ENCODE measurements at places on chromosomes 2 and 18.

DNA sequence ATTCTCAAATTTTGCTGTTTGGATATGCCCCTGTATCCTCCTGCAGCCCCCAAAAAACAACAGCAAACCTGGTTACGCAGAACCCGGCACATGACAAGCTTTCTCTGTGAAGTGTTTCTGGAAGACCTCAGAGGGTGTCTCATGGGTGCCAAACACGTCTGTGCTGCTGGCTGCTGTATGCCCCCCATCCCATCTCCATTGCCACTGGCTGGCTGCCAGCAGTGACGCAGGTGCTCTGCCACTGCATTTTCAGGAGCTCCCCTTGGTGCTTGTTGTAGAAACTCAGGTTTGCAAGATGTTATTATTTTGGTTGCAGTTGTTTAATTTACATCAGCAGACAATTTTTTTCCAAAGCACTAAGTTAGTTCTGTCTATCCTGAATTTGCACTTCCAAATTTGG, 166.4 kb upstream of the FANCL start:
- DNase-seq: no peak

DNA sequence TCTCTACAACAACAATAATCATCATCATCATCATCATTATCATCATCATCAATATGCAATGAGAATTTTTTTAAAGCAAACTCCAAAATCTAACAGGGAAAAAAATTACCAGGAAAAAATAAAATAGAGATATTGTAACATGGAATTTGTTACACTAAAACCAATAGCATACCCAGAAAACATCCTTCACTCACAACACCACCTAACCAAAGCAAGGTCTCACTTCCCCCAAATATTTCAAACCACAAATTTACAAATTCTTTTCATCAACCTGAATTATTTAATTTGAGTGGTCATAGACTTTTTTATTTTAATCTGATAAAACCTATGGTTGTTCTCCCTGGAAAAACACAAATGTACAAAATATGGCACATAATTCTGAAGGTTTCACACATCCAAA, 11.2 kb downstream of the ITSN2 start:
- DNase-seq: no peak

DNA sequence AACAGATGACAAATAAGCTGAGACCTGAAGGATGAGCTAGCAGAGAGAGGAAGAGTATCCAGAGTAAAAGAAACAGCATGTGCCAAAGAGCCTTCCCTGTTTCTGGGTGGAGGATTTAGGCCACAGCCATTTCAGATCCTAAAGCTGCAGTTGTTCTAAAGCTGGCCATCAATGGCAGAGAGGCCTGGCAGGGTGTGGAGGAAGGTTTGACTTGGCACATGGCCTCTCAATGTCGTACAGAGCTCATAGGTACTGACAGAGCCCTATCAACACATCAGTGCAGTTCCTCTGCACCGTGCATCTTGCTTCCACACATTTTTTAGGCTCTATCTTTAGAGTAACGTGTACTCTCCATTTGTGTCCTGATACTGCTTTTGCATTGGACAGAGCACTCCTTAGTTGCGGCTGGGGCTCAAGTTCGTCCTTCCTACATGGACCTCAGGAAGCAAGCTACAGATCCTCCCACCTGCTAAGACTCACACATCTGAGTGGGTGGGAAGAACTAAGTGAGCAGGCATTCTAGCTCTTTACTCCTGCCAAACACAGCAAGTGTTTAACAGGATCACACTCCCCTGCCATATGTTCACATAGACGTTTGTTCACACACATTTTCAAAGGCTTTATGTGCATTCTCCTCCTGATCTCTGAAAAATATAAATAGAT, 3.0 kb upstream of the CHMP3 start:
- no peak for DNase-seq

DNA sequence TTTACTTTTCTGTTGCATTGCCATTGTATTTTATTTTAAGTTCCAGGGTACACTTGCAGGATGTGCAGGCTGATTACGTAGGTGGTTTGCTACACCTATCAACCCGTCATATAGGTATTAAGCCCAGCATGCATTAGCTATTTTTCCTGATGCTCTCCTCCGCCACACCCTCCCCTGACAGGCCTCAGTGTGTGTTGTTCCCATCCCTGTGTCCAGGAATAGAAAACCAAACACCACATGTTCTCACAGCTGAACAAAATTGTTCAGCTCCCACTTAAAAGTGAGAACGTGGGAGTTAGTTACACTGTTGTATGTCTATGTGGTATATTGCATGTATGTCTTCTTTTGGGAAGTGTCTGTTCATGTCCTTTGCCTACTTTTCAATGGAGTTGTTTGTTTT, 1631.7 kb downstream of the DPP10 start:
- DNase-seq: no peak

GRCh38 chr2:204234879-204235278, 298.3 kb downstream of the ICOS start:
- no peak for DNase-seq

DNA sequence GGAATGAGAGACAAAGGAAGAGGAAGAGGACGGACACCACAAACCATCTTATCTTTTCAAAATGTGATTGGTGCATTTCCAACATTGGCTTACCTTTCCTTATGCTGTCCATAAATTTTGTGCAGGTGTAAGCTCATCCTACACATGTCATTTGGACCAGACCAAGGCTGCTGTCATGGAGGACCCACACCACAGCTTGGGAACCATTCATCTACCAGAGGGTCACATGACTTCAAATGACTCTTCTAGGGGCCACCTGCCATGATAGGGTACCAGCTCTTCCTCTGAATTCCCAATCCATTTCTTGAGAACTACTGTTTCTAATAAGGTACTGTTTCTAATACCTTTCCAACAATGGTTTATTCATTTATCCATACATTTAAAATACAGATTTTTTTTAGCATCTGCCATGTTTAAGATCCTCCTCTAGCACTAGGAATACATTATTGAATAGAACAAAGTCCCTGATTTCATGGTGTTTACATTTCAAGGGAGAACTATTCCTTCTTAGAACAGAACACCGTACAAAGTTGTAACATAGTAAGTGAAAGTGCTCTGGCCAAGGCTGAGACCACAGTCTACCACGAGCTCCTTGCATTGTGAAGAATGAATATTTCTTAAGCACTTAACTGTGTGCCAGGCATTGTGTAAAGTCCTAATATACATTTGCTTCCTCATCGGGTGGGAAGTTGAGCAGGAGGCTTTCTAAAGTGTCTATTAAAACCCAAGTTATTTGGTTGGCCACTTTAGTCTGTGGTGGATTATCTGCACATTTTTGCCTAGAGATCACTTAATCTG, 246.1 kb upstream of the FN1 start:
- DNase-seq: no peak

All from ecto neural progenitor cell (in vitro differentiated cells).